ENCODE measurements at places on chromosomes 6 and 20. TPM values are rescaled to one million over a fixed set of nuclear protein-coding genes. Genes with fewer than 3 reads are reported as not detected.

CALHM5 gene
- total RNA-seq, result 1.9 TPM

DOK5 gene
- total RNA-seq, result 24.4 TPM

CLPSL1 gene
- not detected for total RNA-seq

RHAG gene
- not detected for total RNA-seq

AIF1 gene
- 5.1 TPM for total RNA-seq

Measured in motor neuron (in vitro differentiated cells).